ENCODE measurements at places on chromosomes 2 and 18.

GRCh38 chr2:231280846-231281245 is 82.4 kb downstream of the ARMC9 start:
- ATAC-seq, result no peak

DNA sequence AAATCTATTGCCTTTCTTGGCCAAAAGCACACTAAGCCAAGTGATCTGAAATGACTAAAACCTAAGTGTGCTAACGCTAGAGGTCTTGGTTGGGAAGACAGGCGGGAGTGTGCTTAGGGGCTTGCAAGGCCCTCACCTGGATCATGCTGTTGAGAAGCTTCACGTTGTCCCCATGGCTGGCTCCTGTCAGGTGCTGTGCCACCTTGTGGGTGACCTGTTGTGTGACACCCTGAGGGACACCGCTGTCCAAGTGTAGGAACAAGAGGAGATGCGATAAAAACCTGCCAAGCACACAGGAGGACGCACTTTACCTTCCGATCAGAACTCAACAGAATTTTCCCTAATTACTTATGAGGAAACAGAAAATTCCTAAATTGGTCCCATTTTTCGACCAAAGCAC is 50.8 kb downstream of the EPG5 start:
- no peak for ATAC-seq

GRCh38 chr2:101581675-101582299 is 106.9 kb upstream of the RFX8 start:
- ATAC-seq, result no peak

- ATAC-seq, result no peak
These were observed 53.2 kb downstream of the USP14 start for GRCh38 chr18:211582-211981.

Data from motor neuron (in vitro differentiated cells).